ENCODE measurements at places on chromosomes 13 and 19.
A peak's percentile ranks its signal among the peaks of the same experiment; 100 is the strongest.

GRCh38 chr13:50675651-50676050 is 167.8 kb downstream of the DLEU7 start:
- no peak for DNase-seq

GRCh38 chr19:29497686-29498436 is 27.9 kb upstream of the VSTM2B start:
- no peak for DNase-seq

GRCh38 chr13:48570216-48570828 is 37.4 kb upstream of the RCBTB2 start:
- DNase-seq, result peak; percentile 29

GRCh38 chr19:19115954-19116353 is 22.3 kb downstream of the TMEM161A start:
- peak; percentile 53 for DNase-seq

GRCh38 chr13:33205804-33206221 is 79.7 kb downstream of the STARD13 start:
- peak; percentile 29 for DNase-seq

GRCh38 chr13:54657588-54657987 is 1629.0 kb downstream of the OLFM4 start:
- peak; percentile 23 for DNase-seq

DNA sequence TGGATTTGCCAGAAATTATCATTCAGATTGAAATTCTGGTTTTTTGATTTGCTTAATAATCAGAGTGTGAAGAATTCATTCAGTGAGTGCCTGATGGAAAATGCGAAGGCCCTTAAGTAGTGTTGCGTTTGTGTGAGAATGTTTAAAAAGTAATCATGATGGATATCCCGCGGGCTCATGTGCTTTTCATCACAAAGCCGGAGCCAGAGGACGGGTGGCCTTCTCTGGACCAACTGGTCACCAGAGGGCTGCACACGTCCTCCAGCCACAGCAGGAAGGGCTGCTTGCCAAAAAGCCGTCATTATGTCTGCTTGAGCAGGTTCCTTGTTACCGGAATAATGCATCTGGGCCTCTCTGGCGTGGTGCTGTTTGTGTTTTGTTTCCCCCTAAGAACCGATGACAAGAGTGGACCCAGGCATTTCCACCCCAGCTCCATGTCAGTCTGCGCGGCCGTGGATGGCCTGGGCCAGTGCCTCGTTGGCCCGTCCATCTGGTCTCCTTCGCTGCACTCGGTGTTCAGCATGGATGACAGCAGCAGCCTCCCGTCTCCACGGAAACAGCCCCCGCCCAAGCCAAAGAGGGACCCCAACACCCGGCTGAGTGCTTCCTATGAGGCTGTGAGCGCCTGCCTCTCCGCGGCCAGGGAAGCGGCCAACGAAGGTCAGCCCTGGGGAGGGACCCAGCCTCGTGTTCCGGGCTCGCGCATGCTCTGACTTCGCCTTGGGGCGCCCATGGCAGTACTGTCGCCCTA is 497.7 kb downstream of the MYO16 start:
- no peak for DNase-seq

- peak; percentile 59 for DNase-seq
These were observed 1.8 kb upstream of the ANGPTL4 start for GRCh38 chr19:8361921-8362793.

GRCh38 chr19:31319465-31319864 is 29.8 kb downstream of the TSHZ3 start:
- no peak for DNase-seq
